Left ventricle myocardium inferior (tissue), 1 donor: ENCODE measurements at places on chromosomes 1 and 21.

DNA sequence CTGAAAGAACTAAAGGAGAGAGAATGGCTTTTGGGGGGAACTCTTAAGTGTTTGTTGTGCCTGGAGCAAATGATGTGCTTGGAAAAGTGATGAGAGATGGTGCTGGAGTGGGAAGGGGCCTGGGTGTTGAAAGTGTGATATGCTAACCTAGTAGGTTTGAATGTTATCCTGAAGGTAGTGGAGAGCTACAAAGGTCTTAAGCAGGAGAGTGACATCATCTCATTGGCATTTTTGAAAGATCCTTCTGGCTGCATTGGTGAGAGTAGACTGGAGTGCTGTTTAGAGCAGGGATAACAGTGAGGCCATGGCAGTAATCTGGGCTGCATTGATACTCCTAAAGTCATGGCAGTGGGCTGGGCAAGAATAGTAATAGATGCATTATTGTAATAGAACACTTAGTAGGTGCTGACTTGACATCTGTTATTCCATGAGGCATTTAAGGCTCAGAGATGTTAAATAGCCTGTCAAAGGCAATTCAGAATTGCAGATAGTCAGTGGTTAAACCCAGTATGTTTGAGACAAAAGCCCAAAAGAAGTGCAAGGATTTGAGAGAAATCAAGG is 44.5 kb downstream of the MDM4 start:
- DNase-seq = no peak

- DNase-seq = no peak
These were observed 27.7 kb upstream of the MEF2D start for GRCh38 chr1:156528231-156528630.

GRCh38 chr1:21541835-21542234 is 32.6 kb downstream of the ALPL start:
- peak; percentile 64 for DNase-seq

- DNase-seq = no peak
These were observed 120.7 kb downstream of the NFIA start for GRCh38 chr1:61202854-61203598.

DNA sequence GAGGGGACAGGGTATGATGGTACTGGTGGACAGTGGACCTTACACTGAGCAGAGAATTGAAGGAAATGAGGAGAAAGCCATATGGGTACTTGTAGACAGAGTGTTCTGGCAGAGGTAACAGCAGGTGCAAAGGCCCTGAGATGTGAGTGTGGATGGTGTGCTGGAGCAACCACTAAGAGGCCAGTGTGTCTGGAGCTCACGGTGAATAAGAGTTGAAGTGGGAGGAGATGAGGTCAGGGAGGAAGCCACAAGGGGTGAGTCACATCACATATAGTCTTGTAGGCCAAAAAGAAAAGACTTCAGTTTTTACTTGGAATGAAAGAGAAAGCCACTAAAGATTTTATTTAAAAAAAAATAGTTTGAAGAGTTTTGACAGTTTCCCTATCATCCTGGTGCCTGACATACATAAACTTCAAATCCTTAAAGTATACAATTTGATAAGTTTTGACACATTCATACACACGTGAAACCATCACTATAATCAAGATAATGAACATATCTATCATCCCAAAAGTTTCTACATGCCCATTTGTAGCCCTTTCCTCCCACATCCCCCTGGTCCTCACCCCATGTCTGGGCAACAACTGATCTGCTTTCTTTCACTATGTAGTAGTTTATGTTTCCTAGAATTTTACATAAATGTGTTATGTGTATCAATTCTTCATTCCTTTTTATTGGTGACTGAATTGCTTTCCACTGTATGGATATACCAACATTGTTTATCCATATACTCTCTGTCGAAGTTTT is 148.4 kb downstream of the GPATCH2 start:
- no peak for DNase-seq

DNA sequence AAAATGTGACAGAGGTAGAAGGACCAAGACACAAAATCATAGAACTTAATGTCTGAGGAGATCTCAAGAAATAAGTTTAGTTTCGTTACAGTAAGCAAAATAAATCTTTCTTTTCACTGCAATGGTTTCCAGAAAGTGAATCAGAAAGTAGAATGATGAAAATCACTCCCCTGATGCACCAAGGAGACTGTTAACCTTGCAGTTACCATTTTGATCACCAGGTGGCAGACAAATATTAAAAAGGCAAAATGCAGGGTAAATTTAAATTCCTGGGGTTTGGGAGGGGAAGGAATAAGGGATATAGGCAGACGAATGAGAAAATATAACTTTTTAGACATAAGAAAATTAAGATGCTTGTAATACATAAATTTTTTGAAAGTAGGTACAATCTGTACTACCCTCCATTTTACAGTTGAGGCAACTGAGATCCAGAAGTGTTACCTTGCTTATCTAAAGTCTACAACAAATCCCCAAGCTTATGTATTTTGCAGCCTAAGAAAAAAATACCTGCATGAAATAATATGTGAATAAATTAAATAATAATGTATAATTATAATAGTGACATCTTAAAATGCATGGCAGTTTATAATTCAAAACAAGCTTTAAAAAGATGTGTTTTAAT is 253.2 kb downstream of the CRB1 start:
- no peak for DNase-seq

DNA sequence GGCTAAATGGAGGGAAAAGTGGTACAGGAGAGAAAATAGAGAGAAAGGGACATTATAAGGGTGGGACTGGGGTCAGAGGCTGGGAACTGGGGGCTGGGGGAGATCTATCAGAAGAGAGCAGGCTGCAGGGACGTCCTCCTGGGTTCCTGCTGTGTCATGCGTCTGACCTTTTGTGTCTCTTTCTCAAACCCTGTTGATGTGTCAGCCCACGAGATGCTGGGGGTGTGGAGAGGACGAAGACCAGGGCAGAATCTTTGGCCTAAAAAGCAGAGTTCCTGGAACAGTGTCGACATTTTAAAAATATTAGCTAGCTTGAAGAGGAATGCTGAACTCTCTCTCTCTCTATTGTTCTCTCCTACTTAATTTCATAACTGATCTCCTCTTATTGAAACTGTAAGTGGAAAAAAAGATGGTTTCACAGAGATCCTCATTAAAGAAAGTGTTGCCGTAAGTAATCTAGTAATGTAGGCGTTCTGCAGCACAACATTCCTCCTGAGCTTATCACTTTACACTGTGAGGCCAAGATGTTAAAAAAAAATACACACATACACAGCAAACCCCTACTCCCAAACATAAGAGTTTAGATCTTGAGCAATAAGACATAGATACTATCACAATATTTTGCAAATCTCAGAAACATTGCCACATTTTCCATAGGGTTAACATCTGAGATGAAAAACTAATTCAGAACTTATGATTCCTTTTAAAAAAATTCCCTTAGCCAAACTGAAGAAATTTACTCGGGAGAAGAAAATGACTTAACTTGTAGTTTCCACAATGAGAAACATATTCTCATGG is 52.6 kb downstream of the RUNX1 start:
- DNase-seq = no peak

GRCh38 chr1:162328512-162328911 is 48.1 kb downstream of the SPATA46 start:
- no peak for DNase-seq

DNA sequence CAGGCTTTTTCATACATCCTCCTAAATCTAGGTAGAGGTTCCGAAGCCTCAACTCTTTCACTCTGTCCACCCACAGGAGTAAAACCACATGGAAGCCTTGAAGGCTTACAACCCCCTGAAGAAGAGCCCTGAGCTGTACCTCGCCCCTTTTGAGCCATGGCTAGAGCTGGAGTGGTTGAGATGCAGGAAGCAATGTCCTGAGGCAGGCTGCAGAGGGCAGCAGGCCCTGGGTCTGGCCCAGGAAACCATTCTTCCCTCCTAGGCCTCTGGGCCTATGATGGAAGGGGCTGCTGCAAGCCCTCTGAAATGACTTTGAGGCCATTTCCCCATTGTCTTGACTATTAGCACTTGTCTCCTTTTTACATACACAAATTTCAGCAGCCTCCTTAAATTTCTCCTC is 1503.0 kb downstream of the KCNT2 start:
- no peak for DNase-seq

DNA sequence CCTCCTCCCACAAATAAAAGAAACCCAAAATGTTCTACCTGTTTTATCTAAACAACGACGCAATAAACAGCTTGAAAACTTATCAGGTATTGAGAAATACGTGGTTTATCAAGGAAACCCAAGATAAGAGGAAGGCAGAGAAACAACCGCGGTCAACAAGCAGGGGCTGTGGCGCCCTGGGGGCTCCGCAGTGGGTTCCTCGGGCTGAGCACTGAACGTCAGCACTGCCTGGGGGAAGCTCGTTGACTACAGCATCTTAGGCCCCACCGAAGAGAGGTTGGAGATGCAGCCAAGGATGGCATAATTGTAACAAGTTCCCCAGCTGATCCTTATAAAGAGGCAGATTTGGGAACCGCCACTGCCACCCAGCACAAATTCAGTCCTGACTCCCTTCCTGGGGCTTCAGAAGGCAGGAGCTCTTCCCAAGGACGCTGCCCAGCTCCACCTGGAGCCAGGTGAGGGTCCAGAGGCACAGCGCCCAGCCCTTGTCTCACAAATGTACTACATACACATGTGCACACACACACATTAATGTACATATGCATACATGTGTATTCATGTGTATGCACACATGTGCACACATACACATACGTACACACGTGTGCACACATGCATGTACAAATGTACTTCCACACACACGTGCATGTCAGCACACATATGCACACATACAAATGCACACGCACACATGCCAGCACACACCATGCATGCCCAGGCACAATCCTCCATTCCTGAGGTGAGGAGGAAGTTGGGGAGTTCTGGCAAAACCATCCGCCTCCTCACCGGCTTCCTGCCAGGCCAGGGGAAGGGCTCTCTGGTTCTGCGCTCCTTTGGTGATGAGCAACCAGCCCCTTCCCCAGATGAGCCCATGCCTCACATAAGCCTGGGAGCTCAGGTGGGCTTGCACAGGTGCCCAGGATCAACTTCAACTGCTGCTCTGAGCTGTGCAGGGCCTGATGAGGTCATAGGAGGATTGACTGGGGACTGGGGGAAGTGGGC is 251.1 kb downstream of the NPHP4 start:
- no peak for DNase-seq

- DNase-seq = no peak
These were observed 82.5 kb downstream of the TNNI3K start for GRCh38 chr1:74317663-74318062.

GRCh38 chr1:84634536-84635205 is 55.6 kb downstream of the SSX2IP start:
- DNase-seq = no peak

GRCh38 chr1:233485385-233485784 is 128.5 kb upstream of the KCNK1 start:
- DNase-seq = no peak

GRCh38 chr1:202967684-202968281 is 726 bp upstream of the CYB5R1 start:
- DNase-seq = no peak

DNA sequence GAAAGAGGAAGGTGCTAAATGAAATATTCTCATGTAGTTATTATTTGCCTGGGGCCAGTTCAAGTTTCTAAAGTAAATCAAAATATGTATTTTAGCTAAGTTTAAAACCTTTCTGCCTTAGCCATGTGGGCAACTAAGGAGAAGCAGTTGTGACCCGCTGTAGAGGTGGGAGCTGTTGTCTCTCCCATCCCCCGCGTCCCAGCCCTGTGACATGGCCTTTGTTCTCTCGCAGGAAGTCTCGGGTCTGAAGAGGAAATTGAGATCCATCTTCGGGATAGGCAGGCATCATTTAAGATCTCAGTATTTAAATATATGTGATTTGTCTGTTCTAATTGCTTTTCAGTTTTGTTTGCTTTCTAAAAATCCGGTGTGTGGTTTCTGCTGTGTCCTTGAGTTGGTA is 121.5 kb downstream of the CAMTA1 start:
- DNase-seq = no peak

GRCh38 chr21:41139951-41140350 is 28.0 kb upstream of the BACE2 start:
- no peak for DNase-seq

- no peak for DNase-seq
These were observed 231.6 kb downstream of the MRPL39 start for GRCh38 chr21:25375675-25376074.

DNA sequence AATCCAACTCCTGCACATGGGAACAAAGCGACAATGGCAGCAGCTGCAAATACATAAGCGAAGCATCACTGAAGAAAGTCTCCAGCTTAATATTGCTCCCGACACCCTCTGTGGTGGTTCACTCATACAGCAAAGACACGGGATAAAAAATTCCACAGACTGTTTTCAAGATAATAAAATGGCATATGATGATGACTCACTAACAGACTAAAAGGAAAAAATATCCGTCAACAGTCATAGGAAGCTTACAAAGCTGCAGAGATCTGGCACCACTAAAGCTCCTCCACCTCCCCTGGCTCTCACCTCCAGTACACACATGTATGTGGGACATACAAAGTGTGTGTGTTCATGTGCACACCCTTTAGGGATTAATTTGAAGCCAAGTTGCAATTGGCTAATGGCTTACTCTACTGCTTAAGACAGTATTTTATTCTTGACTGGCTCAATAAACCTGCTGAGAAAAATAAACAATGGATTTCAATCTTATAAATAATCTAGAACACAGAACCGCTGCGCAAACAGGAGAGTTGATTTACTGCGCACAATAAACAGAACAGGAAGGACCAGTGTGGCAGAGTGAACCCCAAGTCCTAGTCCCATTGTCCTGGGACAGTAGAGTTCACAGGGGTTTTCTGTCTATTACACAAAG is 94.4 kb downstream of the SLC45A1 start:
- DNase-seq = no peak

GRCh38 chr1:207857447-207857846 is 53.5 kb downstream of the CD34 start:
- DNase-seq = no peak

DNA sequence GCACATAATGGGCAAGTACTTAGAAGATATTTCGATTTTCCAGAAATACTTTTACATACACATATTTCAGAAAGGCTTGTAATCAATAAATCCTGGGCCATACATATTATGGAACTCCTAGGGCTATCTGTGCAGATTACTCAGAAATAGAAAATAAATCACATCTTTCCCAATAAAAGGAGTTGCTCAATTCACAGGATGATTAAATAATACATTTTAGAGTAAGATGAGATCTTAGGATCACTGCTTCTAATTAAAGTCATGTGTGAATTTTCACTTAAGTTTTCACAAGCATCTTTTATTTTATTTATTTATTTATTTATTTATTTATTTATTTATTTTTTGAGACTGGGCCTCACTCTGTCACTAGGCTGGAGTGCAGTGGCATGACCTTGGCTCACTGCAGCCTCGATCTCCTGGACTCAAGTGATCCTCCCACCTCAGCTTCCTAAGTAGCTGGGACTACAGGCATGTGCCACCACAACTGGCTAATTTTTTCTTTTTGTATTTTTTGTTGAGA is 144.2 kb downstream of the HIVEP3 start:
- no peak for DNase-seq

GRCh38 chr1:95371666-95372282 is 137.8 kb downstream of the RWDD3 start:
- DNase-seq = no peak

DNA sequence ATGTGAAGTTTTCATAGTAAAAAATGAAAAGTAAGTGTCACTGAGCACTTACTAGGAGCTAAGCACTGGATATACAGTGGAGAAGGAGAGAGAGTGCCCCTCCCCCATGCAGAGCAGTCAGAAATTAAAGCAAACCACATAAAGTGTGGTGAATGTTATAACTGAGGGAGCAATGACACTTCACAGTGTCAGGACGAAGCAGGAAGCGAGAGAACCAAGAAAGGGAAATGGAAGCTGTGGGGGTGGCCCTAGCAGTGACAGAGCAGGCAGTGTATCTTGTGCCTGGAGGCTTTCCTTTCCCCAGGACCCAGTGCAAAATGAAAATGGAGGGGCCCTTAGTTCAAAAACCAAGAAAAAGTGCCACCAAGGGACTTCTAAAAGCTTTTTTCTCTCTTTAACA is 21.5 kb upstream of the RCAN3 start:
- DNase-seq = no peak

GRCh38 chr1:238205045-238205662 is 314.4 kb upstream of the ZP4 start:
- DNase-seq = no peak
